Activated CD4-positive, alpha-beta T cell treated with anti-CD3 and anti-CD28 coated beads for 24 hours (primary cell): ENCODE measurements at places on chromosomes 2 and 18.

GRCh38 chr18:12857215-12857905 is 26.7 kb downstream of the PTPN2 start:
- no peak for DNase-seq

GRCh38 chr2:164126960-164127660 is 391.3 kb upstream of the FIGN start:
- DNase-seq: no peak

DNA sequence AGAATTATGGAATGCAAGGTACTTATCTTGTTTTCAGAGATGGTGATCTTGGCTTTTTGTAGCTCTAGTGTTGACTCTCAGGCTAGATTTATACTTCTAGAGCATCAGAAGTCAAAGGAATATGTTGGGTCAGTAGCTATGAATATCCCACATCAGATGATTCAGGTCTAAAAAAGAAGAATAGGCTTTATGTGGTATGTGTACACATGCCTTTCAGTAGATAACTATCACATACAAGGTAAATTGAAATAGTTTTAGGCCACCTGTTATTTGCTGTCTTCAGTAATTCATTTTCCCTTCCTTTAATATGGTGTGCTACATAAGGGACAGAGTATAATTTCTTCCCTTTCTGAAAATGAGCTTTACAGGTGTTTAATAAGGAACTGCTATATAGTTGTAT is 142.4 kb downstream of the AGPS start:
- DNase-seq: no peak

DNA sequence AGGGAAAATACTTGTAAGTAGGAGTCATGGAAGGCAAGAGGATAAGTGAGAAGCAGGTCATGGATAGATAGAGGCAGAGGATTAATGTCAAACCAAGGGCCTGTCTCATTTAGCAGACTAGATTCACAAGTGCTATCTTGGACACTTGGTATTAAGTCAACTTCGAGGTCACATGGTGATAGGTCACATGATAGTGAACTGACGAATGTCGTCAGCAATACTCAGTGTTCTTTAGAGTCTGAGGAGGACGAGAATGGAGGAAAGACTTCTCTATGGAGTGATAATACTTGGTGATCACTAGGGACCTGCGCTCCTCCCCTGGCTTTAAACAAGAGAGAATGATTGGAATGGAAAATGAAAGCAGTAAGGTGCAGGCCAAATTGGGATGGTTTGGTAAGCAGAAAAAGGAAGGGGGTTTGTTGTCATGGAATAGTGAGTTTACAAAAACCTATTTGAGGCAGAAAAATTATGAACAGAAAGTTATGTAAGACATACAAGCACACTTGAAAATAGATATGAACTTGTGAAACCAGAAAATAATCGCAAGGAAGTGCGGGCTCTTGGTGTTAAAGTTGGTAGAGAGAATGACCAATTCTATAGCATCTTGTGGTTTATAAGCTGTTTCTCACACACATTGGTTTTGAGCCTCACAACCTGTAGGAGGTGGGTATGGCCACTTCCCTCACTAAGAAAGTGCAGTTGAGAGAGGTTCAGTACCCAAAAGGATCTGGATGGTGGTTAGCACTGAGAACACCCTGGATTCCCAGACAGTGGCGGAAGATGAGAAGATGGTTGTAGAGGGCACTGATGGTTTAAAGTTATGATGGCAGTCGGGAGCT is 141.5 kb downstream of the WDSUB1 start:
- DNase-seq: no peak

- no peak for DNase-seq
These were observed 25.5 kb downstream of the CYRIA start for GRCh38 chr2:16640001-16640700.

DNA sequence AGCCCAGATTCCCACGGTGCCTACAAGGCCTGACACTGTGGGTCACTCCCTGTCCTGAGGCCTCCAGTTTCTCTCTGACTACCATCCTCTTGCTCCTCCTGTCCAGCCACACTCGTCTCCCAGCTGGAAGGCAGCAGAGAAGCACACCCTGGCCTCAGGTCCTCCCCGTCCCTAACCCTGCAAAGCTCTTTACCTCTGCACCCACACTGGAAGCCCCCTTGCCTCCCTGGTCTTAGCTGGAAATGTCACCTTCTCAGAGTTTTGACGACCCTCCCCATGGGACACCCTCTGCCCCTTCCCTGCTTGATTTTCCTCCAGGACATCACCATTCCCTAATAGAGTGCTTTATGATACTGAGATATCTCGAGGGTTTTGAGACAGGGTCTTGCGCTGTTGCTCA is 10.6 kb downstream of the RNU2-63P start:
- no peak for DNase-seq

DNA sequence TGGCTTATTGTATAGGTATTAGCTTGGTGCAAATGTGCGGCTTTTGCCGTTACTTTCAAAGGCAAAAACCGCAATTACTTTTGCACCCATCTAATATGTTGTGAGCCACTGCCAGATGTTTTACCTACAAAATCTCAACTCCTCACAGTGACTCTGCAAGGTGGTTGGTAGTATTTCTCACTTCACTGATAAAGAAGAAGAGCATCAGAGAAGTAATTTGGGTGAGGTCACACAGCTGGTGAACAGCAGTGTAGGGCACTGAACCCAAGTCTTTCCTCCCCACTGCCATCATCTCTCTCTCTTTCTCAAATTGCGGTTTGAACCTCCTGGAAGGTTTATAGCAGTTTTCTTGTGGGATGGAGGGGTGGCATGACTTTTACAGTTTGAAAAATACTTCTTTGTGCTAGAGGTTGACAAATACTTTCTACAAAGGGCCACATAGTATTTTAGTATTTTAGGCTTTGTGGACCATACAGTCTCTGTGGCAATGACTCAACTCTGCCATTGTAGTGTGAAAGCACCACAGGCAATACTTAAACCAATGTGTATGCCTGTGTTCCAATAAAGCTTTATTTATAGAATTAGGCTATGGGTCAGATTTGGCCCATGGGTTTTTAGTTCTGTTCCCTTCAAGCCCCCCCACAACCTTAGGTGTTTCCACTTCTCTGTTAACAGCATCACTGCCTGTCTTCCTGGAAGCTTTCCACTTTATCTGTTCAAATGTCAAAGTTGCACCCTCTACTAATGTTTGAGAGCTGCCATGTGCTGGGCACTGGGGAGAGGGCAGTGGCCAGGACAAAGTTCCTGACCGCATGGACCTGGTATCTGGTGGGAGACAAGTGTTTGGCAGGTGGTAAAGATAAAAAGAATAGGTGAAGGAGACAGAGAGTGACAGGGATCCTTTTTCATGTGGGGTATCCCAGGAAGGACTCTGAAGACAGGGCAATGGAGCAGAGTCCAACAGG is 30.1 kb downstream of the FHOD3 start:
- no peak for DNase-seq

DNA sequence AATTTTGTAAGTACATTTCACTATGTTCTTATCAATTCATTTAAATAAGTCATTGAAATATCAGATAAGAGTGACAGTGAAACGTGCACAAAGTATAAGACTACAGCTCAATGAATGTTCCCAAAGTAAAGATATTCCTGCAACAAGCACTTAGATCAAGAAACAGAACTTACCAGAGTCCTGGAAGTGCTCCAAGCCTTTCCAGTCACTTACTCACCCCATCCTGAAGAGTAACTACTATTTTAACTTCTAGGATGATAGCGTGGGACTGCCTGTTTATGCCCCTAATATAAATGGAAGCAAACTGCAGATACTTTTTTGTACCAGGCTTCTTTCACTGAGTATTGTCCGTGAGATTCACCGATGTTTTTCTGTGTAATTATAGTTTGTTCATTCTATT is 768.9 kb downstream of the SLC4A3 start:
- no peak for DNase-seq

DNA sequence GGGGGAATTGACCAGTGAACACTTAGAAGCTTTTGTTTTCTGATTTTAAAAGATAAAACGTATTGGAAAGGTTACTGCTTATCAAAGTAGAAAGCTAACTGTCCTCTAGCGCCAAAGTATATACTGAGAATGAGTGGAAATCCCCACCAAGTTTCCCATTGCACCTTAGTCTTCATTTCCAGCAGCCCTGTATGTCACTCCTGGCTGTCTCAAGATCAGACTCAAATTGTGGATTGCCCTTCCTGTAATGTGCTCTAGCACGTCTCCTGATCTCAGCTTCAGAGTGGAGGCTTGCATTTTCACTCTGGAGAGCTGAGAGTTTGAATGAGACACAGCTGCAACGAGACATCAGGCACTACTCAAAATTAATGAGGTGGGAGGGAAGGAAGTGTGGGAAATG is 26.6 kb downstream of the MFF start:
- DNase-seq: no peak

GRCh38 chr2:223760838-223761502 is 76.4 kb downstream of the AP1S3 start:
- DNase-seq: no peak

DNA sequence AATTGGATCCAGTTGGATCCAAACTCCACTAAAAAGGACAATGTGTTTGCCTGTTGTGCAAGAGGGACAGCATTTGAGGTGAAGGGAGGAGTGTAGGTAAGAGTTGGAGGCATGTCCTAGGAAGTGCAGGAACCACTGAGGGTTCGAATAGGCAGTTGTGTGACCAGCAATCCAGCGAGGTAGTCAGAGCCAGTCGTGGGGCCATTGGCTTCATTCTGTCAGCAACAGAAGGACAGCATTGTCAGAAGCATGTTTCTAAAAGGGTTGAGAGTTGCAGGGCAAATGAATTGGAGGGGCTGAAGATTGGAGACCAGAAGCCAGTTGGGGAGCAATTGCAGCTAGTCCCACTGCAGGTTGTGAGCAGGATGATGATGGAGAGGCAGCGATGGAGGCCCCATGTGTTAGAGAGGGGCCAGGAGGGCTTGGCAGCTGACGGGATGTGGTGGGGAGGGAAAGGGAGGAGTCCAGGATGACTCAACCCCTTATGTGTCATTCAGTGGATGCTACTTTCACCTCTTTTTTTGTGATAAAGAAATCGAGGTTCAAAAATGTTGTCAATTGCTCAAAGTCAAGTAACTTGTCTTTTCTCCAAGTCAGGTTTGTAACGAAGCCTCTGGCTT is 96.7 kb upstream of the SIX3 start:
- DNase-seq: no peak

- DNase-seq: no peak
These were observed 195.0 kb downstream of the LOXHD1 start for GRCh38 chr18:46461993-46462392.

DNA sequence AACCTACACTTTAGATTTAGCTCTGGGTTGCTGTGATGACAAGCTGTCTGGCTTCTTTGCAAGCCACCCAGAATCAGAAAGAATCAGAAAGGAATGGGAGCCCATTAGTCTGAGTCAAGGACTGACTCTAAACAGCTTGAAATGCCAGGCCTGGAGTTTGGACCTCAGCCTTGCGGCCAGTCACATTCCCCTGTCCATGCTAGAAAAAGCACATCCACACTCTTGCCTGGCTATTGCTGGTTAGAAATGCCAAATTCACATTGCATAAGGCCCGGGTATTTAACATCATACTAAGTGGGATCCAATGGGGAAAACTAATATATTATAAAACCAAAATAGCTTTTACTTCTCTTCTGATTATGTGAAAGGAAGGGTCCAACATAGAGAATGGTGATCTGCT is 756.8 kb upstream of the KLHL29 start:
- DNase-seq: no peak

GRCh38 chr18:64164883-64165282 is 16.0 kb upstream of the LINC00305 start:
- DNase-seq: no peak

DNA sequence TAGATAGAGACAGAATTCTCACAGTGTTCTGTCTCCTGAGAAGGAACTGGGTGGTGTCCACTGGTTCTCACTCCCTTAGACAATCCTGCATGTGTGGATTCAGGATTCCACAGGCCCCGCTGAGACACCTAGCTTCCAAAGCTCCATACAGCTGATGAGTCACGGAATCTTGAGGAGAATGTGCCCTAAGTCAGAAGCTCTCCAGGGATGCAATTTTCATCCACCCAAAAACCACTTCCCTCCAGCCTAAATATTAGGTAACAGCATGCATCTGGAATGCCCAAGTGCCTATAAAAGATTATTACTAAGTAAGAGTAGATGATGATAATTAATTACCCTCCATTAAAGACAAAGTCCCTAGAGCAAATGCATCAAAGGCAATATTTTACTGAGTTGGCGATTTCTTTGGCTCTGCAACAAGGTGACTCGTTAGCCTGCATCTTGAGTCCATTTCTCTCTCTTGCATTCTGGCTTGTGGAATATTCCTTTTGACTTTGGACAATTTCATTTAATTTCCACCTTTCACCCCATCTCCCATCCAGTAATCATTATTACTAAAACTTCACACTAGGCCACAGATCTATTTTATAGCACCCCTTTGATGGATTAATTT is 475.1 kb downstream of the TNS1 start:
- DNase-seq: no peak

DNA sequence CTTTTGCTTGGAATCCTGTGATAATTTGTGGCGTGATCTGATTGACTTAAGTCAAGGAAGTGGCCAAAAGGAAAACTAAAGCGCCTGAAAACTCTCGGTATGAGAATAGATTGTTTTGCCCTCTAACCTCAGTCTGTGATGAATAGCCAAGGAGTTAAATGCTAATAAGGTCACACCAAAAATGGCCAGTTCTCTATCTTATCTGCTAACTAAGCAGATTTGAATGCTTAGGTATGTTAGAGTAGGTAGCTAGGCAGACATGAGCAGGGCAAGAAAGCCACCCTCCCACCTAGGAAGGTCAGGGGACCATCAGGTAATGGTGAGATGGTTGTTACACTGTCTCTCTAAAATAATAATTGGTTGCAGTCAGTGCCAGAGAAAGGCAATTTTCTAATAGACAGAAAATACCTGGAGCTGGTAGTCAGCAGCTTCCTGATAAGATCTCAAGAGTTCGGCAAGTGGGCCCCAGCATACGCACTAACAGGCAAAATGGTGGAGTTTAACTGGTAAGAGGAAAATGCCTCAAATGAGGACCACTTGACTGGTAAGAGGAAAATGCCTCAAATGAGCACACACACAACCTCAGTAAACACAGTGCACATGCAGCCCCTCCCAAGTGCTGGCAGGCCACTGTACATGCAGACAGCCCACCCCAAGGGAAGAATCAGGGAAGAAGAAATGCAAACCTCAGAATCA is 468.4 kb downstream of the MBD2 start:
- DNase-seq: no peak

DNA sequence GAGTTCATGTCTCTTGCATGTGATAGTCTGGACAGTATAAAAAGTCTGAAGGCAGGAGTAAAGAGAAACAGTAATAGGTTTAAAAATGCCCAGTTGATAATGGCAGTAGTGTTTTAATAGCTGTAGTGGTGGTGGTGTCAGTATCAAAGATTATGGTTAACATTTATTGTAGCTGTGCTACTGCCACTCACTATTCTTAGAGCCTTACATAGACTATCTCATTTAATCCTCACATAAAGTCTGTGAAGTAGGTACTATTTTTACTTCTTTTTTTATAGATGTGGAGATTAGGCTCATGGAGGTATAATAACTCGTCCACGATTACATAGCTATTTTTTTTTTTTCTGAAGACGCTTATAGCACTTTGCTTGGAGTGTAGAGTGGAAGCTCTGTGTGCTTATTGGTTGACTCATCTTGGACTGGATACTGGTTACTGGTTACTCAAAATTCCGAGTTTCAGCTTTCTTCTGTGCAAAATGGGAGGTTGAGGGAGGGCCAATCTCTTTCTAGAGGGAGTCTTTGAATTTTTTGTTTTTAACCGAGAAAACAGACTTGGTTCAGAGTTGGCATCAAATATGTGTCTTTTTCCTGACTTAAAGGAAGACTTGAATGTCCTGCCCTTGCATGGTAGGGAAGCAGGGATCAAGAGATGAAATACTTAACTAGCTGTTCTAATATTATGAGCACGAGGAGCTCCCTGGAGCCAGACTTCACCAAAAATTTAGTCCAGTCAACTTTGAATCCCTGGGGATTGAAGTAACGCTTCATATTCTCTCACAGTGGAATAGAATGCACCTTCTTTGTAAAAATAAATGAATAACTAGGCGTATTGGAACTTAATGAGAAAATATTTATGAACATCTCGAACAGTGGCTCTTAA is 27.1 kb downstream of the CERS6 start:
- DNase-seq: no peak
